Spinal cord (tissue), 10 donors: ENCODE measurements at places on chromosomes 13 and 19.
A peak's percentile ranks its signal among the peaks of the same experiment; 100 is the strongest.

GRCh38 chr13:24142886-24143285 lies 17.6 kb upstream of the SPATA13 start:
- DNase-seq = no peak
- H3K36me3 ChIP-seq = no peaks in the 10 kb centered on the region
- H3K27ac ChIP-seq = no peak overlapping the region
- H3K4me1 ChIP-seq = peaks cover 4% of the 10 kb centered on the region

GRCh38 chr13:111577956-111578605 lies 257.6 kb downstream of the TEX29 start:
- DNase-seq = no peak
- no peak overlapping the region for H3K27ac ChIP-seq
- peaks cover 7% of the 10 kb centered on the region for H3K4me1 ChIP-seq

GRCh38 chr13:75838366-75839005 lies 202.4 kb downstream of the LMO7 start:
- H3K27ac ChIP-seq = no peak overlapping the region
- no peaks in the 10 kb centered on the region for H3K27me3 ChIP-seq
- H3K36me3 ChIP-seq = peaks cover 9% of the 10 kb centered on the region
- DNase-seq = no peak
- no peak overlapping the region for H3K4me3 ChIP-seq

DNA sequence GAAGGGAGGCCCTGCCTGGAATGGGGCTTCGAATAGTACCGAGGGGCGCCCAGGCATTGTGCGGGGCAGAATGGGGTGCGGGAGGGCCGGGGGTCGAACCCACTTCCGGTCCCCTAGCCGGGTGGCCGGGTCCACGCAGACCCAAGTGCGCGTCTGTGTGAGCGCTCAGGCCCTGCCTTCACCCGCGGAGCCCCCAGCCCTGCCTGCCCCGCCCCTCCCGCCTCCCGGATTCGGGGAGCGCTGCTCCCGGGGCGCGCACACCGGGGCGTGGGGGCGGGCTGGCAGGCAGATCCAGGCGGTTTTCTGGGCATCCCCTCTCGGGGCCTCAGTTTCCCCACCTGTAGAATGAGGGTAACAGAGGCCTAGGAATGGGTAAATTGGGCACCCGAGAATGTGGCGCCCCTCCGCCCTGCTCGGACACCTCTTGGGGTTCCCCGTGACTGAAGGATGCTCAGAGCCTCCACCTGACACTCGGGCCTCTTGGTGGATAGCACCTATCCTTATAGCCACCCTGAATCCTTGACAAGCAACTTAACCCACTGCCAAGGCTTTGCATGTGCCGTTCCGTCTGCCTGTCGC lies 682 bp downstream of the PIK3R2 start:
- no peaks in the 10 kb centered on the region for H3K27me3 ChIP-seq
- H3K36me3 ChIP-seq = peaks cover 50% of the 10 kb centered on the region
- peak overlapping the region; percentile 88 for H3K4me3 ChIP-seq
- peak overlapping the region; percentile 67 for H3K27ac ChIP-seq
- peaks cover 63% of the 10 kb centered on the region for H3K4me1 ChIP-seq
- no peak for DNase-seq

DNA sequence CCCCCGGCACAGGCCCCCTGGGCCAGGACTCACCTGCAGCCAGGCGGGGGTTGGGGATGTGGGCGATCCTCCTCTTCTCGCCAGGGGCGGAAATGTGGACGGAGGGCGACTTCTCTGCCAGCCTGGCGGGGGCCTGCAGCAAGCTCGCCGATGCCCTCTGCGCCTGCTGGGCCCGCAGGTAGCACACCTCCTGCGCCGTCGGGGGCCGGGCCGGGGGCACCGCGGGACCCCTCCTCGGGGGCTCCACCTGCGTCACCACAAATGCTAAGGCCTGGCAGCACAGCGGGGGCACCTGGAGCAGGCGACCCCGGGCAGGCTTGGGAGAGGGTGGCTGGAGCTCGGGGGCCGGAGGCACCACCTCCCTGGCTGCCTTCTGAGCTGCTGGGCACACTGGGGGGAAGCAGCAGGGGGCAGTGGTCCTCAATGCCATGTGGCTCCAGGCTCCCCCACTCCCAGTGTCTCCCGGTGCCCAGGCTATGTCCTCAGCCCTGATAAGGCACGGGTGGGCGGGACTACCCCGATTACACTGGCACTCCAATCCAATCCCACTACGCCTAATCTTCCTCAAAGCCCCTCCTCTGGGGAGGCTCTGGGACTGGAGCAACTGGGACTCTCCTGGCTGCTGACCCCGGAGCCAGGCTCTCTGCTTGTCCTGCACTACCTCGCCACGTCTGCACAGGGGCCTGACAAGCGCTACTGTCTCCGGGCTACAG lies 11.6 kb upstream of the ATP8B3 start:
- no peak for DNase-seq
- H3K36me3 ChIP-seq = peaks cover 95% of the 10 kb centered on the region
- no peak overlapping the region for H3K4me3 ChIP-seq
- H3K4me1 ChIP-seq = peaks cover 18% of the 10 kb centered on the region
- H3K27ac ChIP-seq = no peak overlapping the region
- H3K27me3 ChIP-seq = no peaks in the 10 kb centered on the region

DNA sequence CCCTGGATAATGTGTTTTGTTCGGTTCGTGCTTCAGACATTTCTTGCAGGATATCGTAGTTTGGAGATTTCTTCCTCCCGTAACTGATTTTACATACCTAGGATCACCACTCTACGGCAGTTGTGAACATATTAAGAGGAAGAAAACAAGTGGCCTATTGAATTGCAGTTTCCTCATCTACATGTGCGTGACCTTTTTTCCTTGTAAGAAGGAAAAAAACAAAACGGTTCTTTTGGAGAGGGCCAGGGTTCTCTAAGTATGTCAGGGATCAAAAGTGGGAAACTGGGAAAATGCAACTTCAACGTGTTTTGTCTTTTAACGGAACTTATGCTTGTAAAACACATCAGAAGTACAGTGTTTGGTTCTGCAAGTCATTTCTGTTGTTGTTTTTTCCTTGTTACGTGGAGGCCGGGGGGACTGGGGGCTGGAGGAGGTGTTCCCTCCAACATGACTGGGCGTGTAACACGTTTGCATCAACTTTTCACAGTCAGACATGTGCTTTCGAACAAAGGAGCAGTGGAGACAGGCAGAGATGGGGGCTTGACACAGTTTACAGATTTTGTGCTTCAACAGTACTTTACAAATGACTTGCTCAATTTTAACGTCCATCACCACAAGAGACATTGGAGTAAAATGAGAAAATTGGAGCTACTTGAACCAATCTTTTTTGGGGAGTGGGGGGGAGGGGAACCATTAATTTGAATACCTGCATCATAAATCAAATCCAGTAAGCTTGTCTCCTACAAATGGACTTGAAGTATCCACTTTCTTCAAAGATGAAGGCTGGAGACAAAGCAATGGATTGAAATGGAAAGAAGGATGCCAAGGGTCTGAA lies 3.8 kb downstream of the ZC3H4 start:
- peaks cover 7% of the 10 kb centered on the region for H3K36me3 ChIP-seq
- no peak for DNase-seq
- peak overlapping the region; percentile 90 for H3K4me3 ChIP-seq
- H3K4me1 ChIP-seq = peaks cover 31% of the 10 kb centered on the region
- H3K27ac ChIP-seq = peak overlapping the region; percentile 99

GRCh38 chr19:40705362-40705651 lies 11.4 kb downstream of the COQ8B start:
- H3K36me3 ChIP-seq = peaks cover 72% of the 10 kb centered on the region
- H3K27ac ChIP-seq = no peak overlapping the region
- H3K27me3 ChIP-seq = no peaks in the 10 kb centered on the region
- no peak for DNase-seq

GRCh38 chr13:26442541-26442940 lies 114.9 kb upstream of the WASF3 start:
- no peak overlapping the region for H3K4me3 ChIP-seq
- no peaks in the 10 kb centered on the region for H3K4me1 ChIP-seq
- H3K27ac ChIP-seq = no peak overlapping the region
- no peaks in the 10 kb centered on the region for H3K36me3 ChIP-seq
- DNase-seq = no peak

- H3K4me3 ChIP-seq = no peak overlapping the region
- no peak for DNase-seq
- H3K27me3 ChIP-seq = no peaks in the 10 kb centered on the region
- H3K4me1 ChIP-seq = no peaks in the 10 kb centered on the region
- H3K27ac ChIP-seq = no peak overlapping the region
- H3K36me3 ChIP-seq = peaks cover 12% of the 10 kb centered on the region
Measured at GRCh38 chr13:112792511-112792910, 102.7 kb downstream of the ATP11A start.

DNA sequence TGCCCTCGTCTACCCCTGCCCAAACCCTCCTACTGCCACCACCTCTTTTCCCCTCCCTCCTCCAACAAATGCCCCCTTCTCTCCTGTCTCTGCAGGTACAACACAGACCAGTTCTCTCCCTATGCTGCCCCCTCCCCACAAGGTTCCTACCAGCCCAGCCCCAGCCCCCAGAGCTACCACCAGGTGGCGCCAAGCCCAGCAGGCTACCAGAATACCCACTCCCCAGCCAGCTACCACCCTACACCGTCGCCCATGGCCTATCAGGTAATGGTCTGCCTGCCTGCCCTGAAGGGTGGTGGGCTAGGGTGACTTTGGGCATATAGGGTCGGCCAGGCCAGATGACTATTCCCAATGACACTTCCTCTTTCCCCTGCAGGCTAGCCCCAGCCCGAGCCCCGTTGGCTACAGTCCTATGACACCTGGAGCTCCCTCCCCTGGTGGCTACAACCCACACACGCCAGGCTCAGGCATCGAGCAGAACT lies 6.5 kb upstream of the TIMM50 start:
- H3K27ac ChIP-seq = no peak overlapping the region
- DNase-seq = no peak
- no peak overlapping the region for H3K4me3 ChIP-seq
- peaks cover 78% of the 10 kb centered on the region for H3K36me3 ChIP-seq
- no peaks in the 10 kb centered on the region for H3K27me3 ChIP-seq

- H3K4me3 ChIP-seq = no peak overlapping the region
- no peaks in the 10 kb centered on the region for H3K4me1 ChIP-seq
- H3K27me3 ChIP-seq = no peaks in the 10 kb centered on the region
- no peaks in the 10 kb centered on the region for H3K36me3 ChIP-seq
- H3K27ac ChIP-seq = no peak overlapping the region
Measured at GRCh38 chr13:41520660-41521630, 63.6 kb downstream of the RGCC start.

DNA sequence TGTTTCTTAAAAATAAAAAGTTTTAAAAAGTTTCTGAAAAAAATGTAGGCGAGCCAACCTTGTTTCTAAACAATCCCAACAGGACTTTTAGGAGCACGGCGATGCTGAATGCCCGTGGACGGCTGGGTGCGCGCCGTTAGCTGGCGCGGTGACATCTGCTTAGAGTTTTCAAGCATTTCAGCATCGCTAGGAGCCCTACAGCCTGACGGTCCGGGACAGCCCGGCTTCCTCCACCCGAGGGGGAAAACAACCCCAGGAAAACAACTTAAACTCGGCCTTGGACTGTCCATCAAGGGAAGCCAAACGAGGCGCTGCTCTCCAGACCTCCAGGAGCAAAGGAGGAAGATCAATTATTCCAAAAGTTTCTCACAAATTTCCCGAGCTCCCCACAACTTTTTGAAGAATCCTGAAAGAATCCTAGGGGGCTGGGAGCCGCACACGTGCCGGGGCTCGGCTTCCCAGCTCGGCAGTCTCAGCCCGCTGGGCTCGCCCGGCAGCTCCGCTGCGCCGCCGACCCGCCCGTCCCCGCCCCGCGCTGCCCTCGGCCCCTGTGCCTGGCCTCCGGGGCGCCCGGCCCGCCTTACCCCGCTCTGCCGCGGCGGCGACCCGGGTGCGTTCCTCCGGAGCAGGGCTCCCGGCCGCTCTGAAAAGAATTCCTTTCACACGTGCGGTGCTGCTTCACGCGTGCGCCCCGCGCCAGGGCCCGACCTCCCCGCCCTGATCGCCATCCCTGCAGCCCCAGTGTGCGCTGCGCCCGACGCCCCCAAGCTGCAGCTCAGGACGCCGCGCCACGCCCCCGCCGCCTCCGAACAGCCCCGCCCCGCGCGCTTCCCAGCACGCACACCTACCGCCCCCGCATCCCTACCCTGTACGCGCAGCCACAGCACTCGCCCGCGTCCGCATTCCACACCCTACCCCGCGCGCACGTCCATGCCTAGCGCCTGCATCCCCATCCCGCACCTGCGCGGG lies at the start of gene GJA3:
GJA3 (minus strand) TSS at position 747 of the 969 bp plus-strand sequence. CDS start 17,764 bp downstream, outside the sequence.
- H3K27me3 ChIP-seq = peaks cover 60% of the 10 kb centered on the region
- no peak for DNase-seq
- no peaks in the 10 kb centered on the region for H3K36me3 ChIP-seq
- H3K27ac ChIP-seq = no peak within 1 kb of the TSS

- no peak overlapping the region for H3K27ac ChIP-seq
- no peaks in the 10 kb centered on the region for H3K27me3 ChIP-seq
- DNase-seq = no peak
- H3K4me1 ChIP-seq = peaks cover 8% of the 10 kb centered on the region
- no peak overlapping the region for H3K4me3 ChIP-seq
Measured at GRCh38 chr19:44817725-44818465, 9.0 kb downstream of the BCAM start.

DNA sequence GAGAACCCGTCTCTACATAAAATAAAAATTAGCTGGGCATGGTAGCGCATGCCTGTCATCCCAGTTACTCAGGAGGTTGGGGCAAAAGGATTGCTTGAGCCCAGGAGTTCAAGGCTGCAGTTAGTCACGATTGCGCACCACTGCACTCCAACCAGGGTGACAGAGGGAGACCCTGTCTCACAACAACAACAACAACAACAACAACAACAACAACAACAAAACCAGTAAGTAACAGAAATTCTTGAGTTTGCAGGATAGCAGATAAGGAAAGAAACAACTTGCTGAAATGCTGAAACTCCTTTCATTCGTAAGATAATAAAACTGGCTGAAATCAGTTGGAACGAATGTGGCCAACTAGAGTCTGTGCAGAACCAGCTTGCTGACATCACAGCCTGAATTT lies 23.1 kb upstream of the URI1 start:
- H3K4me1 ChIP-seq = no peaks in the 10 kb centered on the region
- no peak for DNase-seq
- no peak overlapping the region for H3K4me3 ChIP-seq
- H3K27me3 ChIP-seq = no peaks in the 10 kb centered on the region
- H3K36me3 ChIP-seq = no peaks in the 10 kb centered on the region

GRCh38 chr19:4597975-4598671 lies 38.6 kb upstream of the SEMA6B start:
- H3K4me1 ChIP-seq = peaks cover 18% of the 10 kb centered on the region
- H3K36me3 ChIP-seq = no peaks in the 10 kb centered on the region
- H3K4me3 ChIP-seq = peak overlapping the region; percentile 0
- peak; percentile 72 for DNase-seq
- H3K27me3 ChIP-seq = peaks cover 21% of the 10 kb centered on the region
- no peak overlapping the region for H3K27ac ChIP-seq

- H3K36me3 ChIP-seq = no peaks in the 10 kb centered on the region
- H3K27me3 ChIP-seq = no peaks in the 10 kb centered on the region
- DNase-seq = no peak
- no peaks in the 10 kb centered on the region for H3K4me1 ChIP-seq
- H3K4me3 ChIP-seq = no peak overlapping the region
Measured at GRCh38 chr13:43596924-43597598, 189.7 kb downstream of the ENOX1 start.

- no peak overlapping the region for H3K27ac ChIP-seq
- H3K27me3 ChIP-seq = no peaks in the 10 kb centered on the region
- peaks cover 48% of the 10 kb centered on the region for H3K36me3 ChIP-seq
- peaks cover 51% of the 10 kb centered on the region for H3K4me1 ChIP-seq
- peak overlapping the region; percentile 69 for H3K4me3 ChIP-seq
- DNase-seq = no peak
Measured at GRCh38 chr19:13118424-13119193, 545 bp downstream of the NACC1 start.
